ENCODE measurements at places on chromosomes 2 and 18.

- peak; percentile 81 for DNase-seq
Measured at GRCh38 chr2:106030287-106031268, 163.5 kb downstream of the UXS1 start.

DNA sequence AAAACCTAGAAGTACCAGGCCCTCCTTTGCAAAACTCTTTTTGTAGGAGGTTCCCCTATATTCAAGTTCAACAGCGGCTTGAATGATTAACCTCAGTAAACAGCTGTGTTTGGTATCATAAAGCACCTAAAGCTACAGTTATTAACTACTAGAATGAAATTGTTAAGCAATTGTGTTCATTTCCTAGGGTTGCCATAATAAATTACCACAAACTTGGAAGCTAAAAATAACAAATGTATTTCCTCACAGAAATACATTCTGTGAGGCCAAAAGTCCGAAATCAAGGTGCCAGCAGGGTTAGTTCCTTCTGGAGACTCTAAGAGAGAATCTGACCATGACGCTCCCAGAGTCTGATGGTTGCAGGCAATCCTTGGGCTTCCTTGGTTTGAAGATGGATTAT lies 202.1 kb upstream of the ACVR2A start:
- DNase-seq = no peak

- no peak for DNase-seq
Measured at GRCh38 chr2:60992985-60993392, 24.5 kb upstream of the PEX13 start.

DNA sequence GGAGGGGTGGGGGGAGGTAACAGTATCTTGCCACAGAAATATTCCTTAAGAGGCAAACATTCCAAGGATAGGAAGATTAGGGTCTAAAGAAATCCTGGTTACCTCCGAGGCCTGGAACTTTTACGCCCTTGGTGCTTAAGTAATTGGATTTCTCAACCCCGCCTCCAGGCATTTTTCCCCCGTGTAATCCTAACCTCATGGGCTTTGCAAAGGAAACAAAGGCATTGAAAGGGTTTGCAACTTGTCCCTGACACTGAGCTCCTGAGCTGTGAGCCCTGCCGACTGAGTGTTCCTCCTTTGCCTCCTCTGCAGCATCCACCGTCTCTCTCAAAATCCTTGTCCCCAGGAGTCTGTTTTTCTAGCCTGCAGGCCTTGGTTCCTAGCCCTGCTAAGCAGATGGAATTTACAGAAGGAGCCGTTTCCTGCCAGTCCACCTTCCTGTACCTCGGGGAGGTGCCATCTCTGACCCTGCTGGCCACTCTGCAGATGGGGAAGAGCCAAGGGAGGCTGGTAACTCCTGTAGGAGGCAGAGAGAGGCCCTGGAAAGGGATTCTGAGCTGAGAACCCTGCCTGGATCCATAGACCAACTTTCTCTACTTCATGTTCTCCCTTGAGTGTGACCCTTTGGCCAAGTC lies 24.2 kb downstream of the TET3 start:
- no peak for DNase-seq

- no peak for DNase-seq
Measured at GRCh38 chr2:168167511-168168263, 79.7 kb downstream of the STK39 start.

Data from AG09309 (cell line).